Fibroblast of skin of right biceps (primary cell): ENCODE measurements at places on chromosomes 16 and 17.

GRCh38 chr17:78548725-78549124 is 28.5 kb downstream of the DNAH17 start:
- no peak for DNase-seq

DNA sequence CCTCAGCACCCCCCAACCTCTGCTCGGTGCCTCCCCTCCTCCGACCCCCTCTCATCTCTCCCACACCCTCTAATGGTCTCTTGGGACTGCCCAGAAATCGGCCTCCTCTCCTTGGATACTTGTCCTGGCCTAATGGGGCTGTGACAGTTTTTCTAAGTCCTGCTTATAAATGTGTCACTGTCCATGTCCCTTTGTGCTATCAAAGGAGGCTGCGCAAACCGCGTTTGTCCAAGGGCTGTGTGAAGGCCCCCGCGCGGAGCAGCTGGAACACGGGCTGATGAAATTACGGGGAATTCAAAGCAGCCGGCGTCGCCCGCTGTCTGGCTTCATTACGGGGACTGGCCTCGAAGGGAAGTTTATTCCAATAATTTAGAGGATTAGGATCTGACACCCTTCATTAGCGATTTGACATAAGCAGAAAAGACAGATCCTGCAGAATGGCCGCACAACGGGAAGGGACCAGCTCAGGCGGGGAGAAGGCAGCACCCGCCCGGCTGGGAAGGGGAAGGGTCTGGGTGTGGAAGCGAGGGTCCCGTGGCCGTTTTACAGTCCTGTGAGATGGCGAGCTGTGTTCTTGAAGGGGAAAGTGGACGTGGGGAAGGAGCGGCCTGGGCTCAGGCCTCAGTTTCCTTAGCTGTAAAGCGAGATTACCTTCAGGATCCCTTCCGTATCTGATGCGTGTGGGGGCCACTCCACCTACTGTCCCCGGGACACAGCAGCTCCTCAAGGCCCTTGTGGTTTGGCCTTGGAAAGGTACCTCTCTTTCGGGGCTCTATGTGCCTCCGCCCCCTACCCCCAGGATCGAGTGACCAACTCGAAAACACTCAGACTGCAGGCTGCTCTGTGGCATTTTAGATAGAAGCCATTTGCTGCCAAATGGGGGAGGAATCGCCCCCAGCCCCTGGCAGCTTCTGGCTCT is 1.6 kb upstream of the WFIKKN2 start:
- no peak for DNase-seq

DNA sequence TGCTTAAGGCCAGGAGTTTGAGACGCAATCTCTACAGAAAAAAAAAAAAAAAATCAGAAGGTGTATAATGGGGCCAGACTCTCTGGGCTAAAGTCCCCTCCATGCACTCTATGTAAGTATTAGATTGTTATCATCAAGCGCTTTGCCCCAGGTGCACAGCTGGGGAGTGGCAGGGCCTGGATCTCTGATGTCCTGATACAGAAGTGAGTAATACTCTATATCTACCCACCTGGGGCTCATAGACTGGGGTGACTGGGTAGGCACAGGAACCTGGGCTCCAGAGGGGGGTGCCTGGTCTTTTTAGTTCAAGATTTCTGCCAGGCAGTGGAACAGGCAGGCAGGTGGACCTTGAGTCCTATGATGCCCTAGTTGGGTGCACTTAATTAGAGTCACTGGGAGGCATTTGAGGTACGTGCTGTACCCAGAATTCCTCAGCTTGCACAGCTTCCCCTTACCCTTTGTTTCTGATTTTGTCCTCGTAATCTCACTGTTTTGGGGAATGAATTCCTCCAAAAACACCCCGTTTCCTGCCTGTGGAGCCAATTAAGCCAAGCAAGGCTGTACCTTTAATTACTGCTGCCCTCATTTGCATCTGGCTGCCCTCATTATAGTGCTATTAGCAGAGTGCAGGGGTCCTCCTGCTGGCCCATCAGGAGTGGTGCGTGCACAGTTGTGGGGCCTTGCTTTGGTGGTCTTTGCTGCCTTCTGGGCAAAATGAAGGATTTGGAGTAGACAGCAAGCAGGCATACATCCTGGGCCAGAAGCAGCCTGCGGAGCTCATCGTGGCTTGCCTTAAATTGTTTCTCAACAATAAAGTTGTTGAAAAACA is 239.0 kb downstream of the SNX29 start:
- DNase-seq, result no peak

GRCh38 chr16:27993587-27993986 is 69.9 kb downstream of the GSG1L start:
- DNase-seq, result no peak

GRCh38 chr16:53817812-53818550 is 114.0 kb downstream of the FTO start:
- DNase-seq, result peak; percentile 88

DNA sequence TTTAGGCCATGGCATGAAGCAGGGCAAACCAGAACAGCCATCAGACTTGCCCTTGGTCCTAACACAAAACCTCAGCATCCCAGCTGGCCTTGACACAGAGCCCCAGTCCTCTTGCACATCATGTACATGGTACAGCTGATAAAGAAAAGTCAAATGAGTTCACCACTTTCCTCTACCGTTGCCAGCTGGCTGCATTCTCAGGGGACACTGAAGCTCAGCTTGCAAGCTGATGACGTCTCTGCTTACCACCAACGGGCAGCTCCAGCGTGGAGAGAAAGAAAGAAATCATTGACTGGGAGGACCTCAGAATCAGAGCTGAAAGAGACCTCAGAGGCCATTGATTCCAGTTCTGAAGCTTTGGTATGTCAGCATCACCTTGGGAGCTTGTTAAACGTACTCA is 80.7 kb upstream of the CES5A start:
- no peak for DNase-seq

GRCh38 chr17:2064520-2064971 is 9.6 kb downstream of the HIC1 start:
- DNase-seq, result peak; percentile 61

GRCh38 chr17:66098040-66098439 is 93.9 kb downstream of the CEP112 start:
- peak; percentile 59 for DNase-seq

DNA sequence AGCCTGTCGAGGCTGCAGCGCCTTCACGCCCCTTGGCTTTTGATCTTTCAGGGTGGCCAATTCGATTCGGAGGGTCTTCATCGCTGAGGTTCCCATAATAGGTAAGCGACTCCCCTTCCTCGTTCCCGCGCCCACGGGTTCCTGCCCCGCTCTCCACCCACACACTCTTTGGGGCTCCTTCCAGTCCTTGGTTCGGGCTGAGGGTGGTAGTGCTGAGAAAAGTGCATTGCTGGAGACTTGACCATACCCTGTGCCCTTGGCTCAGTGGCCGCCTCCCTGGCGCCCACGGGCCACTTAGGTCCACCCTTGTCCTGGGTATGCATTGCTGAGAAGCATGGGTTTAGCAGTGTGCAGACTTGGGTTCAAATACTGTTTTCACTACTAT is 491 bp downstream of the POLR2C start:
- no peak for DNase-seq

GRCh38 chr16:25868706-25869370 is 177.1 kb downstream of the HS3ST4 start:
- no peak for DNase-seq

DNA sequence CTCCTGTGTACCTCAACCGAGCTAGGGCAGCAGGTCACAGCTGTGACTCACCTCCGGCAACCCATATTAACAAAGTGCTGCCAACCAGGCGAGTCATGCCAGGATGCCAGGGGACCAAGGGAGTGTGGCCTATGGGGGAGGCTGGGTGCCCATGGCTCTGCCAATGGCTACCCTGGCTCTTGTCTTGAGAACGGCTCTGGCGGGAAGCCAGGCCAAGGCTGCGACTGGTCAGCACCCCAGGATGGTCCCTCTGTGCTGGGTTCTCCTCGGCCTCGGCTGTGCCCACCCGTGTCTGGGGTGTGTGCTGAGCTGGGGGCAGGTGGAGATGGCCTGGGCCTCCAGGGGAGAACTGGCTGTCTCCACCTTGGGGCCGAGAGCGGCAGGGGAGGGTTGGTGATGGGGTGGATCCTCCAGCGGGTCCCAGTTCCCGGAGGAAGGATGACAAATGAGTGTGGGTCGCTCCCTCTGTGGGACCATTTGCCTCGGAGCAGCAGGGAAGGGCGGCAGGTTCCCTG is 75.8 kb downstream of the MRC2 start:
- DNase-seq, result peak; percentile 59
